ENCODE measurements at places on chromosomes 6 and 20.
A peak's percentile ranks its signal among the peaks of the same experiment; 100 is the strongest.

- no peak for DNase-seq
Measured at GRCh38 chr20:47062226-47062890, 167.7 kb downstream of the EYA2 start.

GRCh38 chr6:31272836-31273626 is 1.1 kb upstream of the HLA-C start:
- DNase-seq, result no peak

GRCh38 chr20:62551407-62552323 is 75.9 kb upstream of the GATA5 start:
- DNase-seq, result no peak

- DNase-seq, result peak; percentile 70
Measured at GRCh38 chr20:59087829-59088433, 45.3 kb upstream of the PRELID3B start.

DNA sequence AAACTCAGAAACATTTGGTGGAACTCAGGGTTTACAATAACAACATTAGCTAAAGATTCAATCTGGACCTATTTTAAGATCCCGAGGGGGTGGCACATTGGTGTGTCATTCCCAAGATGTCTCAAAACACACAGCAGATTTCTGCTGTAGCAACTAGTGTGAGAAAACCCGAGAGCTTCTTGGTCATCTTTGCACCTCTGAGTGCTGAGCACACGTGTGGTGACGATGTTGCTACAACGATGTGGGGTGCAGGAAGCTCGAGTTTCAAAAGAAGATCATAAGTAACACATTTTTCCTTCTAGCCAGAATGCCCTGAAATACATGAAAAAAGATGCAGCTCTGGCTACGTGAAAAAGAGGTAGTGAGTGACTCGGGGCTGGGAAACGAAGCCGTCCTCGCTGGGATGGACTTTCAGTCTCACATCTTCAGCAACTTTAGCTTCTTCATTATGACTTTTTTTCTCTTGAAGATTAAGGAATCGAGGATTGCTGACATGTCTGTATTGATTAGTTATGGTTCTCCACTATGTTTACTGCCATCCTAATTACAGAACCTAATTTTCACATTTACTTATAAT is 1.5 kb downstream of the RAMACL start:
- no peak for DNase-seq

DNA sequence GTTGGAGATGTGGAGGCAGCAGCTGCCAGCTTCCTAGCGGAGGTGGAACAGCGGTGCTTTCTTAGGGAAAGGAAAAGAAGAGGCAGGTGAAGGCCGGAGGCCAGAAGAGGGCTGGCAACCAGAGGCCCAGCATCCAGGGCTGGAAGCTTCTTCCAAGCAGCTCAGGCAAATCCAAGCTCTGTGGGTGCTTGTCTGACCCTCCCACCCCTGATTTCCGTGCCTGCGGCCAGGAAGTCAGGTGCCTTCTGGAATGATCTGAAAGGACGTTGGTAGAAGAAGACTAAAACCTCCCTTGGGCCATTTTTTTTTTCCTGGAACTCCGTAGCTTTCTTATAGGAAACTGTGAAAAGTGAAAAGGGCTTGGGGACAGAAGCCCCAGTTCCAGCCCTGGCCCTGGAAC is 33.1 kb upstream of the GABRR1 start:
- no peak for DNase-seq

All from right hindlimb (tissue), 1 donor.